NCI-H2227 treated with DMSO at 0.1 percent for 48 hours (cell line): ENCODE measurements at places on chromosomes 5 and 9.

GRCh38 chr5:124652514-124652819, 94.0 kb downstream of the ZNF608 start:
- no peak for DNase-seq

GRCh38 chr5:60403343-60404006, 296.5 kb downstream of the DEPDC1B start:
- no peak for DNase-seq

DNA sequence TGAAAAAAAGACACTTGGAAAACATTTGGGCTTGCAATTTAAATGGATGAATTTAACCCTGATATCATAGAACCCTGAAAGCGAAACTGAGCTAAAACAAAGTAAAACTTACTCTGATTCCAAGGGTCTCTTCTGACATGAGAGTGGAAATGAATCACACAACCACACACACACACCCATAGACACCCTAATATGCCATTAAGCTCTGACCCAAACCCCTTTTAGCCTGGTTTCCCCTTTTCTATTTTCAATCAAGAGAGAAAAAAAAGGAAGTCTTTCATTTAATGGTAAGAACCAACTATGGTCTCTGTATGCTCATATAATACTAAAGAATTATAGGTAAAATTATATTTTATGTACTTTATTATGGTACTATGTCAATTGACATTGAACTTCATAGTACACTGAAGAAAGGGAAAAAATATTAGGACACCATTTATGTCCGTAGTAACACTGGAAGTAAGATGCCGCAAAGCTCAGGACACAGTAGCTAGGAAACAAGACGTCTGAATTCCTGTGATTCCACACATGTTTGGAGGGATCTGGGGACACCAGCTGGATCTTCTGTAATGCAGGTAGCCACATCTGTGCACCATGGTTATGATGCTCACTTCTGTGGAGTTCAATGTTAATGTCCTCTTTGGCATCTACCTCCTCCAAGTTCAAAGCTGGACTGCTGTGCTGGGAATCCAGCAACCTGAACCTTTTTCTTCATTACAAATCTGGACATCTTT, 95.8 kb downstream of the PCSK1 start:
- no peak for DNase-seq

DNA sequence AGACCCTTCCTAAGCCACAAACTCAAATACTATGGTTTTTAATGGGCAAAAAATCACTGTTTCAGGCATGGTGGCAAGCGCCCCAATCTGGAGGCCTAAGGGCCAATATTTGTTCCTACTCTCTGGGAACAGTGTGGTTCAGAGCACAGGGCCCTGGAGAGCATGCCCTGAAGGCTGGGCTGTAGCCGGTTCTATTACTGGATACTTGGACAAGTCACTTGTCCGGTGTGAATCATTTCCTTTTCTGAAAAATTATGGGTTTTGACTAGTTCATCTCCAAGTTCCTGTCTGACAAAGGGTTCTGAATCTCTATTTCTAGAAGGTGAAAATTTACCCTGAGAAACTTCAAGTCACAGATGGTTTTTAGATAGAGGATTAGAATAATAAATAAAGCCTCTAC, 75.0 kb downstream of the OTULIN start:
- DNase-seq = no peak

DNA sequence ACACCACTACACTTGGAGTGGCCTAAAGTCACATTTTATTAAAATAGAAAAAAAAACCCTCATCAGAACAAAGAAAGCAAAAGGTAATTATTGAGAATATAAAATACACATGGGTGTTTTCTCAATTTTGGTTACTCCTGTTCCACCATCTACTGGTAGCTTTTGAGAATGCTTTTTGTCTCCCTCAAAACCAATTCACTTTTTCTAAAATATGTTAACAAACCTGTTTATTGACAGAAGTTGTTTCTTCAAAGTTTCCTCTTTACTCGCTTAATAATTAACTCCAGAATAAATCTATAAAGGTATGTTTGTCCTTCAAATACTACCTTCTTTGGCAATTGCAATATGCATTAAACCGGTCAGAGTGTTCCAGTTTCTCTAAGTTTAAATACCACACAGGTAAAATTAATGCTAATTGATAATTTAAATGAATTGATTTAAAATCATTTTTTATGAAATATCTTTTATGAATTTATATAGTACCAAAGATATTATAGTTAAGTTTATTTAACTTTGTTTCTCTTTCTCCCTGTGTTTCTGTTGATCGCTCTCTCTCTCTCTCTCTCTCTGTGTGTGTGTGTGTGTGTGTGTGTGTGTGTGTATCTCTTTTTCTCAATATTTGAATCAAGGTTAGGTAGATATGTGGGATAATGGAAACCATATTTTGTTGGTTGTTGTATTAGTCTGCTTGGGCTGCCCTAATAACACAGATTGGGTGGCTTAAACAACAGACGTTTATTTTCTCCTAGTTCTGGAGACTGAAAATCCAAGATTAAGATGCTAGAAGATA, 487.4 kb downstream of the PRDM9 start:
- DNase-seq = no peak

GRCh38 chr5:113057557-113057984, 81.0 kb downstream of the DCP2 start:
- peak; percentile 8 for DNase-seq

GRCh38 chr9:106467113-106467864, 395.7 kb upstream of the ZNF462 start:
- DNase-seq = no peak
